Right ventricle myocardium superior (tissue), 1 donor: ENCODE measurements at places on chromosomes 2 and 18. TPM values are rescaled to one million over a fixed set of nuclear protein-coding genes. Genes with fewer than 3 reads are reported as not detected.

DNA sequence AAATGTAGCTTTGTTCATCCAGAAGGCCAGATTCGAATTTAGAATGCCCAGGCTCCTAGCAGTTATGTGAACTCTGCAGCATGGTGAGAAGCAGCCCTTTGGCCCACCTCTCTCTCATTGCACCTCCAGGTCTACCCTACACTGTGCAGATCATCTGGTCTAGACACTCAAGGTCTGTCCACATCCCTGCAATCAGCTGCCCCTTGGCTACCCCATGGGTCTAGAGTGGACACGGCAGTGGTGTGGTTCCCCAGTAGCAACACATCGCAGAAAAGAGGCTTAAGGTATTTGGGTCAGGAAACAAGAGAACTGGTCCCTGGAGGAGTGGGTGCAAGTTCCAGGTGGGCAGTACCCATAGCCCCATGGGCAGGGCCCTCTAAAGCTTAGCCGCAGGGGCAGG is 76.6 kb upstream of the BCL2L11 start:
- DNase-seq: no peak

Gene MLPH
- total RNA-seq: 80.9 TPM

Gene IL37
- total RNA-seq: not detected

DNA sequence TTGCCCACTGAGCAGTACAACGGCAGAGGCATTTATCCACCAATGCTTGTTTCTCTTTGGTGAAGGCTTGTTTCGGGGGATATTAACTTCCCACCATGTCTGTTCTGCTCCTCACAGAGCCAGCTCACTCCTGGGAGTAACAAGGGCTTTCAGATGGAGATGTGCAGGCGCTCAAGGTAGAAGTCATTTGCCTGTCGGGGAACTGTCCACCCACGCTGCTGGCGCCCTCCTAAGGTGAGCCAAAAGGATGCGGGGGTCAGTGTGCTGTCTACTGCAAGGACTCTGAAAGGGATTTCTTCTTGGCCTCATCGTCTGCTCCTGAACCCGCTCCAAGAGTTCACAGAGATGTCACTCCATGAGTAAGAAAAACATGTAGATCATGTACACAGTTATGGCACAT is 57.0 kb upstream of the CYRIA start:
- DNase-seq: no peak

GRCh38 chr2:218820746-218821369 is 10.7 kb downstream of the PRKAG3 start:
- no peak for DNase-seq

DNA sequence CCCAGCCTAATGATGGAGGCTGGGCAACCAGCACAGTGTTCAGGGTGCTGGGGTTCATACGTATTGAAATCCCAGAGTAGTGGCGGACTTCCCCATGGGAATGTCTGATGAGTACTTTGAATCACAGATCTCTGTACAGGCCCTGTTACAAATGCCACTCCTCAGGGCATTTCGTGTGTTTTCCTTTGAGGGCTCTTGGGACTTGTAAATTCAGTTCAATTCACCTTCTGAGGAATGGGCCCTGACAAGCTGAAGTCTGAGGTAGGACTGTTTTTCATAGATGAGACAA is 288 bp upstream of the RDH14 start:
- DNase-seq: no peak

Gene GALNT3
- total RNA-seq: 0.19 TPM

DNA sequence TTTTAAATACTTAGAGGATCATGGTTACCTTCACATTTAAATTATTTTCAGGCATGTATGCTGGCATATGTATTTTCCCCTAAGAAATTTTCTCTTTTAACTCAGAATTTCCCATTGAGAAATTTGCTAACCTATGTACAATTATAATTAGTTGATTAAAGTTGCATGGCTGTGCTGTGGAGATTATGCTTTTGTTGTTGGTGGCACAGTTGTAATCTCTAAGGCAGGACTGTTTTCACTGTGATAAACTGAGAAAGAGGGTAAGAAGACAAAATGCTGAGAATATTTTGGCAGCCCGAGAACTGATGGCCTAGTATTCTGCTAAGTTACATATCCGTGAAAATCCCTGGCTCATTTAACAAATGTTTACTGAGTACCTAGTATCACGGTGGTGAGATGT is 1.4 kb downstream of the VRK2 start:
- DNase-seq: no peak

Gene CFC1
- total RNA-seq: not detected

DNA sequence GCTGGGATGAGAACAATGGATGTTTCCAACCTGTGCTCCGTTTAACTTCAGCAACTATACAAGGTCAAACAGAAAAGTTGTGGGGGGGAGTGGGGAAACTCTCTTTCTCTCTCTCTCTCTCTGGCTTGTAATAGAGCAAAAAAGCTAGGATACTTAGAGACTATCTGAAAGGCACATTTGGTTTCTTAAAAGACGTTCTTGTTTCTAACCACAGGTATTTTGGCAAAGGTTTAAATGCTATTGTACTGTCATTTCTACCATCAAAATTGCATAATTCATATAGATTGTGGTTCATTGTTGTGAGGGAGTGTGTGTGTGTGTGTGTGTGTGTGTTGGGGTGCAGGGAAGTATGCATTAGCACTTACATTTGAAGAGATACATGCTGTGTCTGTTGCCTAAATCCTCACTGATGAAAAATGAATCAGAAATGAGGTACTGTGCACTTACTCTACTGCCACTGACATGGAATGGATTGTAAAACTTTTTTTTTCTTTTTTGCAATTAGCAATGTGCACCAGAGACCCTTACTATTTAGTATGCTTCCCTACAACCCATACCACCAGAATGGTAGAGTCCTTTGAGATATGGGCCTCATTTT is 841.0 kb upstream of the PIK3C3 start:
- no peak for DNase-seq

Gene DYNAP
- not detected for total RNA-seq
